ENCODE measurements at places on chromosomes 12 and 14.

DNA sequence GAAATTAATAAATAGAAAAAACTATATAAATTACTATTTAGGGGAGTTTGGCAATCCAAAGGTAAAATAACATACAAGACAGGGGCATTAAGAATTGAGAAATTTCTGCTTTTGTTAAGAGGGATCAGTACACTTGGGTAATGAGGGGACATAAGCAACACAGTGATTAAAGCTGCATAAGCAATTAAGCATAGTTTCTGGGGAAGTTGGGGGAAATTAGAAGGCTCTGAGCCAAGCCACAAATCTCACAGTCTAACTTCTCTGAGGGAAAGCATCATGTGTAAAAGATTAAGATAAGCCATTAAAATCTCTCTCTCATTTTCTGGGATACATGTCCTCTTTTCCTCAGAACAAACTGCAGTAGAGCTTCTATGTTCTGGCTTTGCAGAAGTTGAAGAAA is 533.9 kb upstream of the LRFN5 start:
- DNase-seq, result no peak

GRCh38 chr12:40149673-40150260 is 43.9 kb upstream of the SLC2A13 start:
- no peak for DNase-seq

GRCh38 chr12:27064397-27065342 is 17.7 kb downstream of the C12orf71 start:
- peak; percentile 42 for DNase-seq

GRCh38 chr14:26939755-26940154 is 341.9 kb upstream of the NOVA1 start:
- no peak for DNase-seq

GRCh38 chr14:72598306-72598705 is 295.6 kb downstream of the DPF3 start:
- peak; percentile 46 for DNase-seq

GRCh38 chr14:95507701-95508103 is 8.7 kb downstream of the SYNE3 start:
- no peak for DNase-seq

GRCh38 chr12:117514016-117514415 is 152.6 kb upstream of the NOS1 start:
- no peak for DNase-seq

DNA sequence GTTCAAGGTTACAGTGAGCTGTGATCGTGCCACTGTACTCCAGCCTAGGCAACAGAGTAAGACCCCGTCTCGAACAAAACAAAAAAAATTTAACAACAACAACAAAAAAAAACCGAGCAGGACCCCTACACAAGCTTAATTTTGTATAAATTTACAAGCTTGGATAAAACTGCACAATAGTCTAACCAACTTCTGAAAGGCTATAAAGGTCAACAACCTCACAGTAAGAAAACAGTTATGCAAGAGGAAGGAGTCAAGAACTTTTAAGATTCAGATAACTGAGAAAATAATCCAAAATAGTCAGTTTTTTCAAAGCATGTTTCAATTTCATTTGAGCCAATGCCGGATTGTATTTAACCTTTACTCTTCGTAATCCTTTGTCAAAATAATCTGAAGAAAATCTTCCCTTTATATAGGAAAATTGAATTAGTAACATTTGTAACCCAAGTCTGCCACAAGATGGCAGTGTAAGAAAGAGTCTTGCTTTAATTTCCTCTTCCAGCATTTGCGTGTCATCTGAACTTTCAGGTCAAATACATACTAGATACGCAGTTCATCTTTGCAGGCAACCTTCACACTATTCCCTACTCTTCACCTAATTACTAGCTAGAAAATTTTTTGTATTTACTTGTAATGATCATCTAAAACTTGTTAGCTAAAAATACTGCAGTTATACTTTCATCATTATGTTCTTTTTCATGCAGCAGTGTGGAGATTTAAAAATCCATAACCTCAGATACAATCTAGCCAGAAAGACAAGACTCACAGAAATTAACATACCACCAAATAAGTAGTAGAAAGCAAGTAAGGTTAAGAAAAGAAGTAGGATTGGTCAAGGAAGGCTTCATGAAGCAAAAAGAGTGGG is 5.8 kb downstream of the CCNB1IP1 start:
- peak; percentile 60 for DNase-seq

DNA sequence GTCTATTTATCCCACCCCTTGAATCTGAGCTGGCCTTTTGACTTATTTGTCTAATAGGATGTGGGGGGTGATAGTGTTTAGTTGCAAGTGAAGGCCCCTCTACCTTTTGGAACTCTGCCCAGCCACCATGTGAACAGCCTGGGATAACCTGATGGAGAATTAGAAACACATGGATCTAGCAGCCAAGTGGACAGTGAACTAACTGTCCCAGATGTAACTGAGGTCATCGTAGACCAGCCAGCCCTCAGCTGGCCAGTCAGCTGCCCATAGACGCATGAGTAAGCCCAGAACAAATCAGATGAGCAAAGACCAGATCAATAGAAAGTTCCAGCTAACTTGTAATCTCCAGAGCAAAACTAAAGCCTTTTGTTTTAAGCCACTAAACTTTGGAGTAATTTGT is 19.0 kb downstream of the KLRB1 start:
- DNase-seq, result no peak

GRCh38 chr12:104022786-104023185 is 27.2 kb downstream of the GLT8D2 start:
- DNase-seq, result no peak

DNA sequence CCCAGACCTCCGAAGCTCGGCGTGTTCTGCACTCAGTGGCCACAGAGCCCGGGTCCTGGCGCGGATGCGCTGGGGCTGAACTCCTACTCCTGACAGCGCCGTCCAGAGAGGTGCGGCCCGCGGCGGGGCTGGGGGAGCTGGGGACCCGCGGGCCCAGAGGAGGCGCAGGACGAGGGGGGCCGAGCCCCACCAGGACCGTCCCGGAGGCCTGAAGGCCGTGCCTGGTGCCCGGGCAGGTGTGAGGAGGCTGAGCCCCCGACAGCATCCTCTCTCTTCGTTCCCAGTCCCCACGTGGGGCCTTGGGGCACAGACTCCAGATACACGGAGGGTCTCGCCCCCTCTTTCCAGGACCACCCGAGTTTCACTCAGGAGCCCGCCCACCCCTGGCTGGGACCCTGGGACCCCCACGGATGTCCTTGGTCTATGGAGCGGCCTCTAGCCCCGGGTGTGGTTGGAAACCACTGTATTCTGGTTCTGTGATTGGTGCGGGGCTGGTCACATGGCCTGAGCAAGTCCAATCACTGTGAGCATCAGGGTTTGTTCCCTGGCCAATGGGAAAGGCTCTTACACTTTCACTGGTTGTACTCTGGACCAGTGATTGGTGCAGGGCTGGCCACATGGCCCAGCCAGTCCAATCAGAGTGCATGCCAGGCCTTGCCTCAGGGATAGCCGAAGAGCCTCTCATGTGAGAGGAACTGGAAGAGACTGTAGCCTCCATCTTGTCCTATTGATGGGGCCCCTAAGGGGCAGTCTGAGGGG is 217.6 kb upstream of the SFSWAP start:
- DNase-seq, result no peak

- DNase-seq, result peak; percentile 32
Observed at GRCh38 chr14:22099942-22100763, 426.5 kb upstream of the OR4E1 start.

DNA sequence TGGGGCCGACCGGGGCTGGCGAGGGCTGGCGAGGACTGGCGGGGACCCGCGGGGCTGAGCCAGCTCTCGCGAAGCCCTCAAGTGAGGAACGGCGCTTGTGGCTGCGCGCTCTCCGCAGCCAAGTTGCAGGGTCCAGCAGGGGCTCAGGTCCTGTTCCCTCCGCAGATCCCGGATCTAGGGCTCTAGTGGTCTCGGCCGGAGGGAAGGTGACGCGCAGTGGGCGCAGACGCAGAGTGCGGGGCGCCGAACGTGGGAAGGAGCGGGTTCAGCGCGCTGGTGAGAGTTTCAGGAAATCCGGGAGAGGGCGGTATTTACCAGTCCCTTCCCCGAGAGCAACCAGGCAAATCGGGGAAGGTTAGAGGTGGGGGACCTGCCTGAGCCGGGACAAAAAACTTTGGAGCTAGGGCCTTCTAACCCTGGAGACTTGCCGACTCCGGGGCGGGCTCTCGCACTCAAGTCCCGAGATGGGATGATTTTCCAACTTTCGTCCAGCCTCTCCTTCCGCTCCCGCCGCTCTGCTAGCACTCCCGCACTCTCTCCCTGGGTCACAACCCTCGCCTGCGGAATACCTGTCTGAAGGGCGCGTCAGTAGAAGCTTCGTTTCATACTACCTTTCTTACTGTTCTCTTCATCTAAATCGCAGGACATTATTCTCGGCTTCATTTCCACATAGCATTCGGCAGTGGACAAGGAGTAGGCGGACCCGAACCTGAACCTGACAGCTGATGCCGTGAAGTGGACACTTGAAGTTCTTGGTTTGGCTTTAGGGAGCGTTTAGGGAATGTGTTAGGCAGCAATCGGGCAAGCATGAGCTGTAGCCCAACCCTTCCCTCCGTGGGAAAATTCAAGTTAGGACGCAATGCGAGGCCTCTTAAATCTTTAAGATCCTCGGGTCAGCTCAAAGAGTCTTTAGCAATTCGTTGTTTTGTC is 13.6 kb upstream of the PAX9 start:
- DNase-seq, result peak; percentile 10

DNA sequence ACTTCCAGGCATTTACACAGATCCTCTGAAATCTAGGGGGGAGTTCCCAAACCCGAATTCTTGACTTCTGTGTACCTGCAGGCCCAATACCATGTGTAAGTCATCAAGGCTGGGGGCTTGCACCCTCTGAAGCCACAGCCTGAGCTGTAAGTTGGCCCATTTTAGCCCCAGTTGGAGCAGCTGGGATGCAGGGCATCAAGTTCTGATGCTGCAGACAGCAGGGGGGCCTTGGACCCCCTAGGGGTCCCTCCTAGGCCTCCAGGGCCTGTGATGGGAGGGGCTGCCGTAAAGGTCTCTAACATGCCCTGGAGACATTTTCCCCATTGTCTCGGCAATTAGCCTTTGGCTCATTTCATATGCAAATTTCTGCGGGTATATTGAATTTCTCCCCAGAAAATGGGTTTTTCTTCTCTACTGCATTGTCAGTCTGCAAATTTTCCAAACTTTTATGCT is 59.5 kb downstream of the LRIG3 start:
- no peak for DNase-seq

DNA sequence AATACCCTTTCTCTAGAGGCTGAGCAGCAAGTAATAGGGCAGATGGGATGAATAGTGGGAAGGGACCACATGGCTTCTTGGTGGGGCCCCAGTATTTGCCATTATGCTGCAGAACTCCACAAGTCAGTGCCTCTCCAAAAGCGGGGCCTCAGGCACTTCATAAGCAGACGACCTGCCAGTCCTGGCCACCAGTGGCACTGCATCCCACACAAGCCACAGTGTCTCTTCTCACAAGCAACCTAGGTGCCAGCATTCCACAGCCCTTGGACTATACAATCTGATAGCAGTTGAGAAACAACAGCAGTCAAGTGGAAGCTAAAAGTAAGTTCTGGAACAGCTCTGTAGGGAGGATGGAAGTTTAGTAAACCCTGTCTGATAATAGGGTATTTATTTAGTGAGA is 4.2 kb upstream of the SLC8A3 start:
- DNase-seq, result no peak

DNA sequence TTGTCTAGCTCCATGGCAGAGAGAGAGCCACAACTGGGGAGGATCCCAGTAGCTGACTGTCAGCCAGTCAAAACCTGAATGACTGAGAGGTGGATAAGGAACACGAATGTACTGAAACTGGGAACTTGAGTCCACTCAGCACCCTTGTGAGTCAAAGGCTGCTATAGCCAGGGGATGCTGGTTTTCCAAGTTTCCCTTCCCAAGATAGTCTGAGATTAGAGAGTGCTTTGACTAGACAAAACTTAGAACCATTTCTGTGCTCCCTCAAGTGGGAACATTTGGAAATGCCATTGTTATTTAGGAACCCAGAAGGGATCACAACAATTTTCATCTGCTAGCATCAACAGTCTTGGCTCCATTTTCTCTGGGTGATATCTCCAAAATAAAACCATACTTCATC is 4.0 kb downstream of the PRKAG1 start:
- no peak for DNase-seq

DNA sequence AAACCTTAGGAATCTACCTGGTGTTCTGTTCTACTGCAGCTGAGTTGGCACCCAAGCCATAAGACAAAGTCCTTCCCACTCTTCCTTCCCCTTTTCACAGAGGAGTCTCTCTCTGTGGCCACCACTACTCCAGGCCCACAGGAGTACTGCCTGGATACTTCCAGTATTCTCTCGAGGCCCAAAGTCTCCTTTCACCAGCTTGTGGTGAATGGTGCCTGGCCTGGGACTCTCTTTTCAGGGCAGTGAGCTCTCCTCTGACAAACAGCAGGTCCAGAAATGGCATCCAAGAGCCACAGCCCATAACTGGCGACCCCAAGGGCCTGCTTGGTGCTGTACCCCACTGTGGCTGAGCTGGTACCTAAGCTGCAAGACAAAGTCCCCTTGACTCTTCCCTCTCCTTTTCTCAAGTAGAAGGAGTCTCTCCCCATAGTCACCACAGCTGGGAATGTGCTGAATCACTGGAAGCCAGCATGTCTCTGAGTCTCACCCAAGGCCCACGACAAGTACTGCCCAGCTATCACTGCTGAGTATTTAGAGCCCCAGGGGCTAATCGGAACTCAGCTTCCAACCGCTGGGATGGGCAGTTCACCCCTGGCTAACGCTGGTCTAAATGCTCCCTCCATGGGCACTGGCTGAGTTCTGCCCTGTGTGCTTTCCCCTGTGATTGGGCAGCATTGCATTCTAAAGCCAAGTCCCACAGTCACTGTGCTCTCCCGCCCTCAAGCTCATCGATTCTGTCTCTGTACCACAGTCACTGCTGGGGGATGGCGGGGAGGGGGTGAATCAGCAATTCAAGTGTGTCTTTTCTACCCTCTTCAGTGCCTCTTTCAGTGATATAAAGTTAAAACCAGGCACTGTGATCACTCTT is 6.1 kb downstream of the A2ML1 start:
- no peak for DNase-seq

GRCh38 chr14:50829489-50830043 is 1.4 kb downstream of the NIN start:
- no peak for DNase-seq

GRCh38 chr14:51018521-51018920 is 74.2 kb upstream of the PYGL start:
- no peak for DNase-seq
